ENCODE measurements at places on chromosomes 5 and 9.

GRCh38 chr5:125607018-125607417, 816.2 kb upstream of the GRAMD2B start:
- DNase-seq = no peak

GRCh38 chr9:33697171-33697570, 98.2 kb upstream of the PRSS3 start:
- DNase-seq = no peak

- no peak for DNase-seq
These were observed 84.2 kb downstream of the KCNT1 start for GRCh38 chr9:135786146-135786690.

GRCh38 chr9:5951686-5952211, 61.1 kb downstream of the MLANA start:
- no peak for DNase-seq

GRCh38 chr5:36389245-36389644, 87.5 kb upstream of the RANBP3L start:
- no peak for DNase-seq

DNA sequence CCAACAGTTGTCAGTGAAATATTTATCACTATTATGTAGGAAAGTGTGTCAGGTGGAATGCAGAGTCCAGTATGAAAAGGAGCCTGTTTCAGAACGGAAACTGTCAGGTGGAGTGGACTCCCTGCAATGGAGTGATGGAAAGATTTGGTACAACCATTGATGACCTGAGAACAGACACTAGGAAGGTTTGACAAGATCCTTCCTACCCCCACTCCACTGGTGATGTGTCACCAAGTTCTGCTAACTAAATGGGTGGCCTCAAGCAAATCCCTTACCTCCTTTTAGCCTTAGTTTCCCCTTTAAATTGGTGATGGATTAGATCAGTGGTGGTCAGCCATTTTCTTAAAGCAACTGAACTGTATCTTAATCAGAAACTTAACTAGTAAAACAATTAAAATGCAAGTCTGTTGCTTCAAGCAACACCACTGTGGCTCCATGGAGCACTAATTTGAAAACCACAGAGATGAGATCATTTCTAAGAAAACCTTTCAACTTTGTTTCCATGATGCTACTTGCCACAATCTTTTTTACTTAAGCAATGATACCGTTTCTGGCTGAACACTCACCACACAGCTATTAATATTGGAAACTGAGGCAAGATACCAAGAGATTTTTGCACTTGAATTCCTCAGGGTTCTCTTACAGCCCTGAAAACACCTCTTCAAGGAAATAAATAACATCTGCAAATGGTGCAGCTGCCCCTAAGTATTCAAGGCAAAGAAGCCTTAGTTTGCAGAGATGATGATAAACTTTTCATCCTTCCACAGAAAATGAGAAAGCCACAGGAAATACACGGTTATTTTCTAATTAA, 140.6 kb downstream of the ERCC6L2 start:
- no peak for DNase-seq

DNA sequence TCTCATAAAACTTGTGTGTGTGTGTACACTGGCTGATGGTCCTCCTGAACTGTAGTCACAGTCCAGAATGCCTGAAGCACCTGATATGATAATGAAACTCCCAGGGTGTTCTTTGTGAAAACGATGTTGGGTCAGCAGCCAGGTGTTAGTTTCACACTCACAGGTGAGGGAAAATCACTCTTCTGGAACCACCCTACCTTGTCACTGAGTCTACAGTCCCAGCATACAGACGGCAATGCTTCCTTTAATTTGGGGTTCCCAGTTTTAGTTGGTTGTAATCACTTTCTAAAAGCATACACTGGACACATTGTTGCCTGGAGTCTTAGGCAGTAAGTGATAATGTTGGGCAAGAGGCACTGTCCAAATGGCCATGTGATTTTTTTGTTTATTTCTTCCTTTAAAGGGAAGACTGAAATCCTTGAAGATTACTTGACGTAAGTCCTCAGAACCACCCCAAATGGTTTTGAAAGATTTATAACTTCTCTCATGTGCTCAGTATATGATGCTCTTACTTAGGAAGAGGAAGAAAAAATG, 18.2 kb upstream of the MGAT1 start:
- DNase-seq = no peak

GRCh38 chr9:85522459-85523092, 219.2 kb downstream of the AGTPBP1 start:
- peak; percentile 40 for DNase-seq

GRCh38 chr5:80798633-80799032, 143.8 kb upstream of the DHFR start:
- no peak for DNase-seq

DNA sequence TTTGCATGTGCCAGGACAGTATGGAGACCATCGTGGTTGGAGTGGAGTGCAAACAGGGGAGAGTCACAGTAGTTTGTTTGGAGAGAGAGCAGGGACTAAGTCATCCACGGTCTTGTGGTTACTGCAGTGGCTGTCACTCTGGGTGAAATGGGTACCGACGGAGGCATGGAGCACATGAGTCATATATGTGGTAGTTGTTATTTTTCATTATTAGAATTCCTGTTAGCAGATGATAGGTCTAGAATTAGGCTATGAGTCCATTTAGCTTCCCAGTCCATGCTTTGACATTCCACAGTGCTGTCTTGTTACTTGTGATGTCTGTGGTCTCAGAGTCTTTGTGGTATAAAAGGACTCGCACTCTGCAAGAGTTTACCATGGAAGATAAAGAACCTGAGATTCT, 303.9 kb downstream of the DMRT2 start:
- no peak for DNase-seq

- no peak for DNase-seq
These were observed 31.4 kb downstream of the GRIN3A start for GRCh38 chr9:101706997-101707396.

DNA sequence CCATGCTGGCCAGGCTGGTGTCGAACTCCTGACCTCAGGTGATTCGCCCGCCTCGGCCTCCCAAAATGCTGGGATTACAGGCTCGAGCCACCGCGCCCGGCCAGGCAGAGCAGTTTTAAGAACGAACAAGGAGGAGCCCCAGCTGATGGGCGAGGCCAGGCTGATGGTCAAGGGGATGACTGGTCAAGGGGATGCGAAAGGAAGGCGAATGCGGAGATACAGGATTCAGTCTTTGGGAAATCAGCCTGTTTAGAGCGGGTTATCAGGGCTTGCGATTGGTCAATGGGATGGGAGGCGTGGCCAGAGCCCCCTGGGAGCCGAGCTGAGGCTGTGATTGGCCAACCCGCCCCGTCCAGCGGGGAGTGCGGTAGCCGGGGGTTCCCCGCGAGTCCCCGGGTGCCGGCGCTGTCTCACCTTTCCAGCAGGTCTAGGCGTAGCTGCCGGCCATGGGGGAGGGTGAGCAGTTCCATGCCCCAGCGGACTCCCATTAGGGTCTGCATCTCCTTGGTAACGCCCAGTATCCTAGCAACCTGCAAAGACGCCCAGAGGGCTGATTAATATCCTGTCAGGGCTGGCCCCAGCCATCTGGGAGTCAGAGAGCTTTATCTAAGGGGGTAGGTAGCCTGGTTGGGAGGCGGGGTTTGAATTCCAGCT, 7.5 kb upstream of the TOR2A start:
- DNase-seq = peak; percentile 77

- no peak for DNase-seq
These were observed 173.3 kb upstream of the WWC1 start for GRCh38 chr5:168118042-168118668.

DNA sequence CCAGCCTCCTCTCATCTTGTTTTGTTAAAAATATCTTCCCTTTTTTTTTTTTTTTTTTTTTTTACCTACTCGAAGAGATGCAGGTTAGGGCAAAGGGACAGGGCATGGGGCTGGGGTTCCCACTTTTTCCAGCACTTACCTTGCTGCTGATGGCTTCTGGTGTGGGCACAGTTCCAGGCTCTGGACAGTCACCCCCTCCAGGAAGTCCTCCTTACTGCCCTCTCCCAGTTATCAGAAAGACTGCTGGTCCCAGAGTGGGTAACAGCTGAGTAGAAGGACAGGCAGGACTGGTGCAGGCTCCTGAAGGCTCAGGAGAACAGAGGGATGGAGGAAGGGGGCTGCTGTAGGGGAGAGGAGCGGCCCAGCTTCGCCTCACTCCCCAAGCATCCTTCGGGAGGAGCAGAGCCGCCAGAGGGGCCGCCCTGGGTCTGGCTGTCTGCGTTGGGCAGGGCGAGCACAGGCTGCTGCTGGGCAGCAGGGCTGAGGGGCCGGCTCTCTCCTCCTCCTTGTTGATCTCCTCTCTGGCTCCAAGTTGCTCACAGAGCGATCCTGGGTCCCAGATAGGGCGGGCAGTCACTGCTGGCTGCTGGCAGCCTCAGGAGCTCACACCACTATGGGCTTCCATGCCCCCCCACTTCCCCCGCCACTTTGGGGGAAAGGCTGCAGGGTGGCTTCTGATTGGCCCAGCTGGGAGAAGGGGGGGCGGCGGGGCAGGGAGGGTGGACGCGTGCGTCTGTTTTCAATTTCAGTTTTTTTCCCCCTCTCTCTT, at the start of gene PDGFRB:
PDGFRB (minus strand) TSS at position 588 of the 769 bp plus-strand sequence. CDS start 18,798 bp downstream, outside the sequence.
- DNase-seq = no peak
